Activated gamma-delta T cell treated with Interleukin-2 at 50 U/mL for 16 hours (primary cell): ENCODE measurements at places on chromosomes 3 and 15.

DNA sequence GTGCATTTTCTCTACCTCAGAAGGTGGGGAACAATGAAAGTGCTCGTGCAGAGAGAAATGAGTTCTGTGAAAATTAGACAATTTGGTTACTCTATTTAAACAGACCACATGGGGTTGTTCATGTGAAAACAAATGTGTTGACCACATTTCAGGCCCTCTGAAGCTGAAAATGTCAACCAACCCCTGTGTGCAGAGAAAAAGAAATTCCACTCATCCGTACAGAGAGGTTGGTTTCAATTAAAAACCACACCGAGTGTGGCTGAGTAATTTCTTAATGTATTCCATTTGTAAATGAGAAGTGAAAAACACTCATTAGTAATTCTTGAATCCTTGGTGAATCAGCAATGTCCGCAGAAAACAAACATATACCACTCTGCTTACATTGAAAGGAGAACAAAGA is 46.9 kb upstream of the SLC7A14 start:
- DNase-seq: no peak

GRCh38 chr3:133805384-133805701 is 272 bp upstream of the SRPRB start:
- DNase-seq: no peak

DNA sequence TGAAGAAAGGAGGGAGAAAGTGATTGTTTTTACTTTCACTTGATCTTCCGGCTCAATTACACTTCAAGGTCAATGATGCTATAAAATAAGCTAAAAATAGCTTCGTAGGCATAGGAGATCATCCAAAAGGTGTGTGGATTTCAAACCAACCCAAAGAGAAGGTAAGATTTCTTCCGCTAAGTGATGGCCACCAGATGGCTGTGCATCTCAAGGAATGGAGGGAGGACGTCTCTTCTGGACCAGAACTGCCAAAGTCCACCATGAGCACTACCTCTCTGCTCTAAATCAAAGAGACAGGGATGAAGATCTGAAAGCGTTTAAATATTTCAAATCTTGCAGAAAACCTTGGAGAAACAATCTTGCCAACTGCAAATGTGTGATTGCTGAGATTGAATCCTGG is 199.1 kb upstream of the ZPLD1 start:
- peak; percentile 26 for DNase-seq

- no peak for DNase-seq
Observed at GRCh38 chr3:116929505-116930222, 220.1 kb downstream of the TUSC7 start.

- DNase-seq: no peak
Observed at GRCh38 chr15:74613953-74614743, 1.5 kb upstream of the CLK3 start.

GRCh38 chr3:47004369-47005211 is 25.1 kb downstream of the NBEAL2 start:
- DNase-seq: peak; percentile 3

DNA sequence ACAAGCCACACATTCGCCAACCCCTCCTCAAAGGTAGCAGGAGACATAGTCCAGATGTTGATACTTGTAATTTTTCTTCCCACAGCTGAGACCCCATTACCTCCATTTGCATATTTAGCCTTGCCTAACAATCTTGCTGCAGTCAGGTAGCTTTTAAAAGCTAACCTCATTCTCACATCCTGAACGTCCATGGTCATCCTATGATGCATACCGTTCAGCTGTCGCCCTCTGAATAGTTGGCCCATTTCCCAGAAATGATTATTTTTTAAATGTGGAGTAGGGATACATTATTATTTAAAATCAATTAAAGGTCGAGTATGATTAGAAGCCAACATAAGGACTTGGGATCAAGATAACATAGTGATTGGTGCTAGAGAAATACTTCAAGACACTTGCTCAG is 165.0 kb downstream of the MEX3B start:
- no peak for DNase-seq
